ENCODE measurements at places on chromosomes 2 and 18.

DNA sequence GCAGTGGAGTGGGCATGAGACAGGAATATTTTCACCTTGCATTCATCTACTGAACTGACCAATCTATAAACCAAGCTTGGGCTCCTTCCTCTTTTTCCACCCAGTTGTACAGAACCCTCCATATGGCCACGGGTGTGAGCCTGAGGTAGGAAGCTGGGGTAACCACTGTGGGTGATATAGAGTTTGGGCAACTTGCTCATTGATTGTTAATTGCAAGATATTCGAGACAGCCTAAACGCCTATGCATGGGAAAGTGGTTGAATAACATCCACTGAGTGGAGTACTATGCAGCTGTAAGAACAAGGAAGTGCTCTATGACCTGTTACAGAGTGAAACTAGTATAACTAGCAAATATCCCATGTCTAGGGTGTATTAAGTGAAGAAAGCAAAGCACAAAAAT is 7.3 kb upstream of the VAPA start:
- DNase-seq = no peak

DNA sequence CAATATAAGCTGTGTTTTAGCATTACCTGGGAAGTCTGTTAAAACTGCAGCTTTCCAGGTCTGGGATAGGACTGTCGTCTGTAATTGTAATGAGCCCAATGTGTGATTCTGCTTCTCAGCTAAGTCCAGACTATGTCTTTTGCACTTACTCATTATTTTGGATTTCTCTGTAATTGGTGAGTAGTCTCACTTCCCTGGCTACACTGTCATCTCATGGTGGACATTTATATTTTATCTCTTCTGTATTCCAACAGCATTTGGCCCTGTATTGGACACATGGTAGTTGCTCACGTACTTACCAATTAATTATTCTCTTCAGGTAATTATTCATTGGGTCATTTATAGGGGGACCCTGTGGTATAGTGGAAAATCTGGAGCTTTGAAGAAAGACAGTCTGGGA is 28.0 kb downstream of the LHCGR start:
- DNase-seq = no peak

DNA sequence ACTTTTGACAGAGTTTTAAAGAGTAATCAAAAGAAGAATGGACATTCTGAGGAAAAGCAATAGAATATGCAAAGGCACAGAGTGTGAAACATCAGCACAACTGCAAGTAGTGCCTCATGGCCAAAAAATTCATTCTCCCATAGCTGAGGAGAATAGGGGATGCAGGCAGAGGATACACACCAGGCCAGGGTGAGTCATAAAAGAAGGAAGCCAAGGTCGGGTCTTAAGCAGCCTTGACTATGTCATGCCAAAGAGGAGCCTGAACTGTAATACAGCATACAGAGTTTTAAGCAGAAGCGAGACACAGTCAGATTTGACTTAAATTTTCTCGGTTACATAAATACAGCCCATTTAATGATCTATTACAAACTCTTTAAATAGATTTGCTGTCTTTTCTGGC is 165.0 kb downstream of the LNPK start:
- DNase-seq = no peak

DNA sequence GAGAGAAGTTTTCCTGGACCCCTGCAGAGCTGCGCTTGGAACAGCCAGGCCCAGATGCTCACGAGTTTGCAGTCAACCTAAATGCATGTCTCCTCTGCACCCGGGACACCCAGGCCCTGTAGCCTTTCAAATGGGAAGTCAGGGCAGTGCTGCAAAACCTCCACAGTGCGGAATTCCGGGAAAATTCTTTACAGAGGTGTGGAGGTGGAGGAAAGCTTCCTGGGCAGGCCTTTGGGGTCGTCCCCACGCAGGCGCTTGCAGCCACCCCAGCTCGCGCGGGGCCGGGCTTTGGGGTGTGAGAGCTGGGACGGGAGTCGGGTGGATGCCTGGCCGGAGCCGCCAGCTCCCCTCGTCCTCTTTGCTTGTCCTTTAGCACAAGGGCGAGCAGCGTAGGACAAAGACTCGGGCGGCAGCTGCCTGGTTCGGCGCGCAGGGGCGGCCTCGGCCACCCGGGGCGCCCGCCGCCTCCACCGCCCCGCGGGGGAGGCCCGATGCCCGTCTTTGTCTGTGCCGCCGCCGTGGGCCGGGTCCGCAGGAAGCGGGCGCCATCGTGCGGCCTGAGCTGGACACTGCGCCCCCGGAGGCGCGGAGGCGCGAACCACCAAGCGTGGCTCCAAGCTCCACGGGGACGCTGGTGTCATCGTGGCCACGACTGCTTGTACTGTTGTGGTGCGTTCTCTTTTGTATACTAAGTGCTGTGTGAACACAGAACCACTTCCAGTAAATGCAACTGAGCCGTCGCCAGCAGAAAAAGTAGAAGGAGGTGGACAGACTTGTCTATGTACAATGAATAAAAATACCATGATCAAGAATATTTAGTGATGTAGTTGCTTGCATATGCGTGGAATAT is 28.2 kb upstream of the BCL11A start:
- DNase-seq = peak; percentile 97

DNA sequence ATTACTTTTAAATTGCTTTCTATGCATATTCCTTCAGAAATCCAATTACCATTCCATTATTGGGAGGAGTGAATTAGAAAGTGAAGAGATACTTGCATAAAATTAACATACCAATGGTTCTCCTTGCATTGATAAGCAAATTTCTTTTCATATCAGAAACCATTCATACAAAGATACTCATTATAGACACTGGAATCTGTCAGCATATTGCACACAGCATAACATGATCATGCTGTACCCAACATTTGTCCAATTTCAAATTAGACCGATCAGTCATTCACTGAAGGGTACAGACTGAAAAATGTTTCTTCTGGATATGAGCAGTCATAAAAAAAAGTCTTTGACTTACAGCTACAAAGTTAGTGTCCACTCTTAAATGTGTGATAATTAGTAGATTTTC is 175.6 kb downstream of the PID1 start:
- DNase-seq = no peak

GRCh38 chr18:78787751-78788150 is 191.9 kb upstream of the SALL3 start:
- no peak for DNase-seq

GRCh38 chr18:14053661-14054060 is 78.6 kb downstream of the ZNF519 start:
- no peak for DNase-seq

DNA sequence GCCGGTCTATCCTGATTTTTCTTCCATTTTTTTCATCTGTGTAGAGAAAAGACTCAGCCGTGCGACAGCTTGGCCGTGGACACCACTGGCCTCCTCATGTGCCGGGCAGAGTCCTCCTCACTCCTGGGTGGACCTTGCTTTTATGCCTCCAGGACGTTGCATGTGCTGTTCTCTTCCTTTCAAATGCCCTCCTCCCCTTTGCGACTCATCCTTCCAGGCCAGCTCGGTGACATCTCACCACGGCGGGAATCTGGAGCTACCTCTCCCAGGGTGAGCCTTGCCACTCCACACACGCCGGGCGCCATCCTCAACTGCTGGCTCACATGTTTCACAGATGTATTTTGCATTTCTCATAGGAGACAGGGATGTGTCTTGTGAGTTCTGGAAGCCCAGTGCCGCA is 198.5 kb upstream of the HDAC4 start:
- DNase-seq = no peak

DNA sequence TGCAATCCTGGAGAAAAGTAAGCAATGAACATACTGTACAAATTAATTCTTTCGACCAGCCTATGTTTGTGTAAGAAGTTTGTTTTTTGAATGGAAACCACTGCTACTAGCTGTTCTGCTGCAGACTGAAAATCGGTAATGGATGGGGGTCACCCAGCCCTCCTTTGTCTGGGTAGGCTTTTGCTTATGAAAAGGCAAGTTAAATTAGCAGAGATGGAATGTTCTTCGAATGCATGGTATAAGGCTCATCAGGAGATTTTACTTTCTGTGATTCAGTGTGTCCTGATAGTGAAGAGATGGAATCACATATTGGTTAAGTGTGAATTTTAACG is 53.8 kb downstream of the EEF1B2 start:
- DNase-seq = peak; percentile 88

DNA sequence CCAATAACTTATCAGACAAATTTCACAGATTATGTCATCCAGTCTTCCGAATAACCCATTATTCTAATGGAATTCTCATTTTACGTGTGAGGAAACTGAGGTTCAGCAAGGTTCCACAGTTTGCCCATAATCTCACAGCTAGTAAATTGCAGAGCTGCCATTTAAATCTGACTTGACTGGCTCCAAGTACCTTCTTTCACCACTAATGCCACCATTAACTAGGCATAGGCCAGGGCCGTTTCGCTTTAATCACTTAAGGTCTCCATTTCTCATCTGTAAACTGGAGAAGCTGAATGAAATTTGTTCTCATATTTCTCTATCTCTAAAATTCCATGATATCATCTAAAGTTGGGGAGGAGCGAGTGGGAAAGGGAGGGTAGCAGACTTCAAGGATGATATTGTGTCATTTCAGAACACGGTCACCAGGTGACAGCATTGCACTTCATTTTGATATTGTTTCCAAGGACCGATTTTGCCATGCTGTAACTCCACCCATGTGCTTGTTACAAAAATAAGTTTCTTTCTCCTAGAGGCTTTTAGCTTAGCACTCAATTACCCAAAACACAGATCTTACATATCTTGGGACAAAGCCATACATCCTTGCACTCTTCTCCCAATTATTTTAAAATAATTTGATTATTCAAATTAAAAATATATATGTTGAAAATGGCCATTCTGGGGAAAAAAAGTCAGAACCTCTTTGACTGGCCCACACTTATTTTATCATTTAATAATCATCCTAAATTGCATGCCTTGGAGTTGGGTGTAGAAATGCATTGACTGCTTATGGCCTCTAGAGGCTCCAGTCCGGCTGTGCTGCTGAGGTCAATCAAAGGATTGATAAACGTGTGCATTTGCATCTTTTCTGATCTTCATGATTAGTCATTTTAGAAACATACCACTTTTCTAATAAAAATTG is 123.8 kb downstream of the AKAIN1 start:
- peak; percentile 52 for DNase-seq

GRCh38 chr2:219484343-219485200 is 14.1 kb upstream of the GMPPA start:
- peak; percentile 95 for DNase-seq

GRCh38 chr2:219405958-219406860 is 12.0 kb upstream of the DES start:
- peak; percentile 65 for DNase-seq

DNA sequence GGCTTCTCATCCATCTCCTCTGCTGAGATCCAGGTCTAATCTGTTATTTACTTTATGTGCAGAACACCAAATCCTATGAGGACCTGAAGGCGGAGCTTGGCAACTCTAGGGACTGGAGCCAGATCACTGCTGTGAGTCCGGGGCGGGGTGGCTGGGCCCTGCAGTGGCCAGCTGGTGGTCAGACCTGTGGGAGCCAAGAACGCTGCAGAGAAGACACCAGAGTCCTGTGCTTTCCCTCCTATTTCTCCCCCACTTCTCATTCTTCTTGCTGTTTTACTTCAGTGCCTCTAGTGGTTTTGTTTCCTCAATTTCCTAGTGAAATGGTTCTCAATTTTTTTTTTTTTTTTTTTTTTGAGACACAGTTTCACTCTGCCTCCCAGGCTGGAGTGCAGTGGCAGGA is 19.7 kb downstream of the VIL1 start:
- DNase-seq = peak; percentile 19

- DNase-seq = peak; percentile 66
Measured at GRCh38 chr18:50131591-50131990, 63.4 kb downstream of the MYO5B start.

GRCh38 chr18:505483-506122 is 5.1 kb upstream of the COLEC12 start:
- DNase-seq = peak; percentile 55

GRCh38 chr2:167253025-167253424 is 364.7 kb downstream of the XIRP2 start:
- DNase-seq = no peak

DNA sequence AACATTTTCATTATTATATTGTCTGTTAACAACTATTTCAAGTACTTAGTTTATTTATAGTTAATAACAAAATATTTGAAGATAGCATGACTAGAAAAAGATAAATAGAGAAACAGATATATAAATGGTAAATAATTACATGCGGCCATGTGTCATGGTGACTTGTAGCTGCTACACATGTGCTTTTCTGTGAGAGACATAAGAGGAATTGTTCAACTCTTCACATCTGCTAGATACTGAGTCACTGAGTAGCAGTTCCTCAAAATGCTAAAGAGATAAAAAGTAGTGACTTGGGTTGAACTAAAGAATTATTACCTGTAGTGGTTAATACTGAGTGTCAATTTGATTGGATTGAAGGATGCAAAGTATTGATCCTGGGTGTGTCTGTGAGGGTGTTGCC is 37.5 kb upstream of the SCN9A start:
- DNase-seq = no peak

- no peak for DNase-seq
Measured at GRCh38 chr2:133418021-133418420, 150.2 kb downstream of the NCKAP5 start.

DNA sequence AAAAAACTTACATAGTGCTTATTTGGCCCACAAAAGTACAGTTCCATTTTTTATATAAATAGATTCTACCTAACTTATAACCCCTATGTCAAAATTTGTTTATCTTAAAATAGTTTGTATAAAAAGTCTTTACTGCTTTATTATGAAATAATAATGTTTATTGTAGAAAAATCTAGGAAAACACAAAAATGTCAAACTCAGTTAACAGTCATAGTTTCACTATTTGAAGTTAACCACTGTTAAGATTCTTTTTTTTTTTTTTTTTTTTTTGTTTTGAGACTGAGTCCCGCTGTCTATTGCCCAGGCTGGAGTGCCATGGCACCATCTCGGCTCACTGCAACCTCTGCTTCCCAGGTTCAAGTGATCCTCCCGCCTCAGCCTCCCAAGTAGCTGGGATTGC is 26.5 kb upstream of the ABI2 start:
- DNase-seq = peak; percentile 58

- no peak for DNase-seq
Measured at GRCh38 chr2:35501076-35501475, 854.5 kb upstream of the CRIM1 start.

DNA sequence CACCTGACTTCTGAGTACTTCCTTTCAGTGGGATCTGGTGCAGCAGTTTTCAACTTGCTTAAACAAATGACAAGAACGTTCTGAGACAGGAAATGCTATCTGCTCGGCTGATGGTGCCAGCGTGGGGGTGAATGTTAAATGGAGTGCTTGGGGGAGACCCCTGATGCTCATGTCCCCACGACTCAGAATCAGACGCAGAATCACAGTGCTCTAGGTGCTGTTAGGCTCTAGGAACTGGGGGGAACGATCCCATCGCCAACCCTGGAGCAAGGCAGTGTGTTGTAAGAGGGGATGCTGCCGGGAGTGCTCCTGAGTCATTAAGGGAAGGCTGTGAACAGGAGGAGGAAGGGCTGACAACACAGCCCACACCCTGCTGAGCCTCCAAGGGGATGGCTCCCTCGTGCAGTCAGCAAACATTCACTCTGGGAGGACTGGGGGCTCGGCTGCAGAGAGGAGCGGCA is 34.1 kb upstream of the KCNF1 start:
- no peak for DNase-seq

Data from osteoblast (primary cell).